ENCODE measurements at places on chromosomes 7 and 10.

- DNase-seq: peak; percentile 74
Measured at GRCh38 chr7:77570330-77571011, 33.4 kb downstream of the PTPN12 start.

- no peak for DNase-seq
Measured at GRCh38 chr10:28938745-28939144, 261.4 kb downstream of the BAMBI start.

DNA sequence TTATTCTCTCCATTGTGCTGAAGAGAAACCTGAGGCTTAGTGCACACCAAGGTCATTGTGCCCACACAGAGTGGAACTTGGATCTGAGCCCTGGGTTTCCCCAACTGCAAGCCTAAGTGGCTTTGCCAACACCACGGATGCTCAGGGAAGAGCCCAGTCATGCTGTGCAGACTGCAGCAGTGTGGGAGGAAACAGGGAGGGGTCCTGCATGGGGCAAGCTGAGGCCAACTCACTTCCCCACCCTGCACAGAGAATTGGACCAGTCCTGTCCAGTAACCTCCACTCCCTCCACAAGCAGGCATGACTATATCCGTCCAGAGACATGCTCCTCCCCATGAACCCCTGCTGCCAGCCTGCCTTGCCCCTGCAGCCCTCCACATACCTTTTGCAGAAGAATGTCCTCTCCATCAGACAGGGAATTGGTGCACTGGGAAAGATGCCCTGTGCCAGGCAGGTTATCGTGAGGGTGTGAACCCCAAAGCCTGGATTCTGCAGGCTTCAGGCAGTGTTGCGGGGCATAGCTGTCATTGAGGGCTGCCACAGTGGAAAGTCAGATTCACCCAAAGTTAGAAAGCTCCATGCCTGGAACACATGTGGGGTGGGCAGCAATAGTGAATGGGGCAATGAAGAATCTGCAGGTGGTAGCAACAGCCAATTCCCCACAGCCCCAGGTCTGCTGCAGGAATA lies 44.9 kb downstream of the DRGX start:
- DNase-seq: no peak

DNA sequence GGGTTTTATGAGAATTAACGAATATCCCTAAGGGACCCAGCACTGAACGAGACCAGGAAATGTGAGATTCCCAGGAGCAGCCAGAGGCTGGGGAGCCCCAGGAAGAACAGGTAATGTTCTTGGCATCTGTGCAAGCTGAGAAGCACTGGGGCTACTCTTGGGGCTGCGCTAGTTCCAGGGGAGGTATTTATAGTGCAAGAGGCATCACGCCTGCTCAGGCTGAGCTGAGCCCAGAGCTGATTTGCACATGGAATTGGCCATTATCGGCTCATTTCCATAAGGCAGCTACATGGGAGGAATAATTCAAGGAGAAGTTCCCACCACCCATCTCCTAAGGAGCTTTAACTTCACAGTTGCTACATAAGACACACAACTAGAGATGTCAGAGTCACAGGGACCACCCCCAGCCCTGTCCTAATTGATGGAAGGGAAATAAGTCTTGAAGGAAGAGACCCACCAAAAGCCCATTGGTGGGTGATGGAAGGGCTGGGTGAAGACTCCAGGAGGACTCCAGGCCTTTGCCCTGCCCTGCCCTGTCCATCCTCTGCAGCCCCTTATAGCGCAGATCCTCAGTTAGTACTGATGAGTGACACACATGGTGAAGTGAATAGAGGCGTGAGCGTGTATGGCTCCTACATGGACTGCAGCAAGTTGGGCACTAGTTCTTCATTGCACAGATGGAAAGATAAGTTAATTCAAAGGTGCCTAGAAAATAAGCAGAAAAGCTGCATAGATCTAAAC lies 178.9 kb downstream of the GRID1 start:
- no peak for DNase-seq

- DNase-seq: no peak
Measured at GRCh38 chr10:63563623-63564022, 42.4 kb downstream of the REEP3 start.

DNA sequence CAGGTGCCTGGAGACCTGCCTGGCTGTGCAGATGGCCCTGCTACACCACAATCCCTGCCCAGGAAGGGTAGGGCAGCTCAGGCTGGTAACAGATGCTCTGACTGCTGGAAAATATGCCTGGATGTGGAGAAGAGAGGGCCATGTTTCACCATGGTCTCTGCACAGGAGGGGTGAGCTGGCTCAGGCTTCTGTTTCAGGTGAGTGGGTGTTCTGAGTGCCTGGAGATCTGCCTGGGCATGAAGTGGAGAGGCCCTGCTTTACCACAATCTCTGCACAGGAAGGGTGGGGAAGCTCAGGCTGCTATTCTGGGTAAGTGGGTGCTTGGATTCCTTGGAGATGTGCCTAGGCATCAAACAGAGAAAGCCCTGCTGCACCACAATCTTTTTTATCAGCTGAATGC lies 350.1 kb downstream of the KIF20B start:
- no peak for DNase-seq

DNA sequence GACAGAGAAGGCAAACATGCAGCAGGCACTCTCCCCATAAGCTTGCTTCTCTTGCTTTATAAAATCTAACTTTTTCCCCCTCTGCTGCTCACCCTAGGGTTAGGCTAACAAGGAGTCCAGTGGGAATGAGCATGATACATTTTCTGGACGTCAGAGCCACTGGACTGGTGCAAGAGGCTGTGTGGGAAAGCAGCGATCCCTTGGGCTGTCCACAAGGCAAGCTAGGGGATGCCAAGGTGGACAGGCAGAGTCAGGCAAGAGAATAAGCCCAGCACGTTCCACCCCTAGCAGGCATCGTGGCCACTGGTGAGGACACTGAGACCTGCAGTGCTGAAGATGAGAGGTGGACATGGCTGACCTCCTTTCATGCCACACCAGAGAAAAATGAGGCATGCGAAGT lies 290.9 kb upstream of the ZMIZ1 start:
- peak; percentile 55 for DNase-seq

DNA sequence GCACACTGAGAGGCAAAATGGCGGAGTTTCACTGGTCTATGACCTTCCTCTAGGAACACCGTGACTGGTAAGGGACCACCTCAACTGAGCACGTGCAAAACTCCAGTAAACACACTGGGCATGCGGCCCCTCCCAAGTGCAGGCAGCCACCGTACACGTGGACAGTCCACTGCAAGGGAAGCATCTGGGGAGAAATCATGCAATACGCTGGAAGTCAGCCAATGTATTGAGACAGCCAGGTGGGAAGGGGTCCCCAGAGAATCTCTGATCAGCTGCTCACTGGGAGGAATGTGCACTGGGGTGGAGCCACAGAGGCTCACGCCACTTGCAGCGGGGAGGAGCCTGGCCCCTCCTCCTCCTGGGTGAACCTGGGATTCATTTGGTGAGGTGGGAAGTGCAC lies 49.3 kb downstream of the CFAP46 start:
- peak; percentile 45 for DNase-seq

DNA sequence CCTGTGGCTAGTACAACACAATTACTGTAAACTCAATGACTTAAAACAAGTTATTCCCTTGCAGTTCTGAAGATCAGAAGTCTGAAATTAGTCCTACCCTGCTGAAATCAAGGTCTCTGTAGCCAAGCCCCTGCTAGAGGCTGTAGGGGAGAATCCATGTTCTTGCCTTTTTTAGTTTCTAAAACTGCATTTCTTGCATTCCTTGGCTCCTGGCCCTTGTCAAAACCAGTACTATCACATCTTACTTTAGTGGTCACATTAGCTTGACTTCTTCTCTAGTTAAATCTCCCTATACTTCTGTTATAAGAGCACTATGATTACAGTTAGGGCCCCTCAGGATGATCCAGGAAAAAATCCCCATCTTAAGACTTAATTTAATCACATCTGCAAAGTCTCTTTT lies 567.0 kb downstream of the GFRA1 start:
- DNase-seq: no peak

- DNase-seq: no peak
Measured at GRCh38 chr10:11141571-11142091, 124.0 kb downstream of the CELF2 start.

DNA sequence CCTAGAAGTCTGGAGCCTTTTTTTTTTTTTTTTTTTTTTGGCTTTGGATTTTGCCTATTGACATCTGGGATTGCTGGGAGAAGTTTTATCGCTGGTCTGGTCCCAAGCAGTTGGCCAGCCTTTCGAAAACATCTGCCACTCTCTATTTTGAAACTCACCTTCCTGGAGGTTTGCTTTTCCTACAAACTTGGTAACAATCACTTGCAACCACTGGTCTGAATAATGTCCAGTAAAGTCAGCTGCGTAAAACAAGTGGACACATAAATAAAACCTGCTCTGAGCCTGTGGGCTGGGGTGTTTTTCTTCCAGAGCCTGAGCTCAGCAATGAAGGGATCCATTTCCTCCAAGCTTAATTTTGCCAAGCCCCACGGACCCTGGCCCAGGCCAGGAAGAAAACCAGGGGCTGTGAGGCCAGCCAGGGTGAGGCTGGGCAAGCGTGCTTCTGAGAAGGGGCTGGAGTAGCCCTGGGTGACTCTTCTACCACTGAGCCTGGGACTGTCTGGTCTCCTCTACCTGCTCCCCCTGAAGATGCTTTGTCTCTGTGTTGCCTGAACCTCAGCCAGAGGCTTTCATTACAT lies 202.2 kb downstream of the GFRA1 start:
- DNase-seq: no peak

- no peak for DNase-seq
Measured at GRCh38 chr10:67306588-67307205, 380.9 kb downstream of the LRRTM3 start.

DNA sequence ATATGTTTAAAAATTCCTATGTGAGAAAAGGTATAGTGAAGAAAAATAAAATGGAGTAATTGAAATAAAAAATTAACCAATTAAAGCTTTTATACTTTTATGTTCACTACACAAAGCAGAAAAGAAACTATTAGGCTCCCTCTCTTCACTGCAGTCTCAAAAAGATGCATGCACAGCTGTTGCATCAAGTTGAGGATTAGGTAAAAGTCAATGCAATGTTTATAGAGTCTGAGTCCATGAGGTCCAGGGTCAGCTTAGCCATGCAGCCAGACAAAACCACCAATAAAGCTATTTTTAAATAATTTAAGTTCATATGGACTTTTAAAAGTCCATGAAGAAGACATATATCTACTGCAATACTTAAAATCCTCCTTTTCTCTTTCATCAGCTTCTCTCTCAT lies 31.1 kb upstream of the ING3 start:
- DNase-seq: no peak

GRCh38 chr10:86952106-86952505 lies 5.3 kb downstream of the MMRN2 start:
- no peak for DNase-seq

DNA sequence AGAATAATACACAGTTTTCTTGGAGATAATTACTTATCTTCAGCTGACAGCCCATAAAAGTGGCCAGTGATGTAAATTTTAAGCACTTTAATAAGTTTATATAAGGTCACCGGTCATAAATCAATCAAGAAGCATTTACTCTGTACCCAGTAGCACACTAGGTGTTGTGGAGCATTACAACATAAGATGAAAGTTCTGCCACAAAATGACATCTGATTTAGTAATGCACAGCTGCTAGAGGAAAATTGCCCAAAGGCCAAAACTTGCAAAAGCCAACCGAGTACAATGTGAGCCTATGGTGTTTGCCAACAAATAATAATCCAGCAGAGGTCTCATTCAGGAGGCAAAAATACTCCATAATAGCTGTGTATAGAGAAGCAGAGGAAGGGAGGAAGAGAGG lies 63.6 kb downstream of the GPR37 start:
- DNase-seq: no peak

GRCh38 chr10:13788711-13789447 lies 202.1 kb downstream of the PRPF18 start:
- peak; percentile 60 for DNase-seq

DNA sequence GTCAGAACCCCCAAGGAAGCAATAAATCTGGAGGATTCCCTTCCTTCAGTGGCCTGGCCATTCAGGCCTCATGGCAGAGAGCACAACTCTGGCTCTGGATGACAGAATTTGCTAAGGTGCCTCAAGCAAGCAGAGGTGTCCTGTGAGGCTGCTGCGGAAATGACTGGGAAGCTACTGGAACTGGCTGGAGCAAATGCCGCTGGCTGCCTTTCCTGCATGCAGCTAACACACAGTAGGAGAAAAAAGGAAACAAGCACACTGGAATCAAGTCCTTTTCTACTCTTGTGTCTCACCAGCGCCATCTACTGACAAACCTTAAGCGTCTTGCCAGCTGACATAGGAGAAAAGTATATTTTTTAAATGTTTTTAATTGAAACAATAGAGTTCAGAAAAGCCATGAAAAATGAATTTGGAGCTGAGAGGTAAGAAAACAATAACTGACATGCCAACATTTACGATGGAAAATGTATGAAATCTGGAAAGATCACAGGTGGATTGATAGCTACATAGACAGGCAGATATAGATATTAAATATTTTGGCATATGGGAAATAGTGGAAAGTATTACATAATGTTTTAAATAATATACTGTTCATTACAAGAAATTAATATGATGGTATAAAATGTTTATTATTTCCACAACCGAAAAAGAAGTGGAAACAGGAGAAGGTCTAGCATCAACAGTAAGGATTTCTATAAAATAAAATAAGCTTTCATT lies 951.6 kb downstream of the ANKRD7 start:
- DNase-seq: peak; percentile 74

DNA sequence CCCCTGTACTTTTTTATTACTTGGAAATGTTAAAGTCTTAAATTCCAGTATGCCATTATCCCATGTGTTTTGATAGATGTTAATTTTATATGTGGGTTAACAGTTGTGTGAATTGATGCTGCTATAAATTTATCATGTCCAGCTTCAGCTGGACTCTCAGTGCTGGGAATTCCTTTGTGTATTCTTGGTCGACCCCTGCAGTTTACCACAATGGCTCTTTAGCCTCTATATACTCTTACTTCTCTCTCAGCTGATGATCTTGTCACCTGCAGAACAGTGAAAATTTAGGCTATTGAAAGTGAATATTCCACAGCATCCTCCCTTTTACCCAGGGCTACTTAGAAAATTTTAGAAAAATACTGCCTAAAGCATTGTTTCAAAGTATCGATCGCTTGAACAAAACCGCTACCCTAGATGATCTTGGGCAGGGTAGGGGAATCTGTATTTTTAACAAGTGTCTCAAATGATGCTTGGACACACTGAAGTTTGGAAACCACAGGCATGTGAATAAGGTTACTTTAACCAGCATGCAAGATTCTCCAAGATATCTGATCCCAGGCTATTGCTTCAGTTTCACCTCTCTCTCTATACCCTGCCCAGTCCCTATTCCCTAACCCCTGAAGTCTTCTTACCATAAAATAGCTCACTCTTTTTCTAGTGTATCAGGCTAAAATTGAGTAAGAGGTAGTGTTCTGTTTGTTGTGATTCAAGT lies 25.4 kb downstream of the LCOR start:
- DNase-seq: no peak

GRCh38 chr7:38855867-38856266 lies 53.1 kb downstream of the VPS41 start:
- peak; percentile 35 for DNase-seq

- no peak for DNase-seq
Measured at GRCh38 chr7:1163121-1163520, 3.1 kb upstream of the ZFAND2A start.

- DNase-seq: peak; percentile 87
Measured at GRCh38 chr10:114607358-114607998, 50.6 kb downstream of the ABLIM1 start.

- DNase-seq: no peak
Measured at GRCh38 chr10:107847620-107848019, 683.1 kb upstream of the SORCS1 start.

GRCh38 chr7:150856303-150857275 lies 4.3 kb downstream of the AOC1 start:
- no peak for DNase-seq

GRCh38 chr10:1624240-1624639 lies 113.1 kb downstream of the ADARB2 start:
- no peak for DNase-seq
